ENCODE measurements at places on chromosomes 12 and 14.

DNA sequence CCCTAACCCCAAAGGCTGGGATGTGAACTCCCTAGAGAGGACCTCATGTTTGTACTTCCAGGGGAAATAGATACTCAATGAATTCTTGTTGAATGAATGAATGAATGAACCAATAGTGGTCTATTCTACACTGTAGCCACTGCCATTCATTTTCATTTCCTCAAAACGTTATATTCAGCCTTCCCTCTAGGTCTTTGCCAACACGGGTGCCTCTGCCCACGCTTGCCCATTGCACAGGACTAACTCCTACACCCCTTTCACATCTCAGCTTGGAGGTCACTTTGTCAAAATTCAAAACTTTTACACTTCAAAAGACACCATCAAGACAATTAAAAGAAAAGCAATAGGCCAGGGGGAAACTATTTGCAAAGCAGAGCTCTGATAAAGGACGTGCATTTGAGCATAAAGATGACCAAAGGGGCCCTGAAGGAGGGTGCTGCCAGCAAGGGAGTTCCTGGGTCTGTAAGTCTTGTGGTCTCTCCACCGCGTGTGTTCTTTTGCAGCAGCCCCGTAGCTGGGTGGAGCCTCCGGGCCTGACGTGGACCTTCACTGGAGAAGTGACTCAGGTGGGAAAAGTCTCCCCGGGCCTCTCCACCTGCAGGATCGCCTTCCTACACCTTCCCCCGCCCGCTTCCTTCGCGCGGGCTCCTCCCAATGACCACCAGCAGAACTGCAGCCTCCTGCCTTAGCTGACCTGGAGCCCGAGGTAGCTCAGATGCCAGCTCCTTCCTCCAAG is 31.5 kb downstream of the TMEM63C start:
- peak; percentile 66 for DNase-seq

- DNase-seq: no peak
Observed at GRCh38 chr12:92927436-92928281, 1.4 kb downstream of the EEA1 start.

DNA sequence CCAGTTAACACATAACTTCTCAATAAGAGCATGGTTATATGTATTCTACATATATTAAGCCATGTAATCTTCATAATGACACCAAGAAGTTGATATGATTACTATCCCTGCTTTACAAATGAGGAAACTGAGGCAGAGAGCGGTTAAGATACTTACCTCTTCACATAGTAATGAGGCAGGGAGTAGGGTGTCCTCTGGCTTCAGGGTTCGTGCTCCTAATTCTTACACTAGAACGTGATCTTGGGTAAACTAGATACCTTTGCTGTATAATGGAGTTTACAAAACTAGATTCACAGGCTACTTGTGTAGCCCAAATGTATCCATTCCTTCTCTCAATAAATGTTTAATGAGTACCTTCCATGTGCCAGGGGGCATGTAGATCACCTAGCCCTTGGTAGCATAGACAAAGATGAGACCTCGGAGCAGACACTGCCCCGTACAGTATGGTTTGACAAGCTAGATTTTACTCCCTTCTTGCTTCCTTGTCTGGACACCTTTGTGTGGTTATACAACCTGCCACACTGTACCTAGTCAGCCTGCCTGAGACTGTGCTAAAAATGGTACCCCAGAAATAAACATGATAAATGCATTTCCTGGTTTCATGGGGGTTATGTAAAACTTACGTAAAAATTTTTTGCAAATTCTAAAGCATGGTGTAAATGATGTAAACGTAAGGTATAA is 991.8 kb downstream of the VRK1 start:
- DNase-seq: no peak

- no peak for DNase-seq
Observed at GRCh38 chr12:70849265-70849960, 71.1 kb downstream of the PTPRR start.

DNA sequence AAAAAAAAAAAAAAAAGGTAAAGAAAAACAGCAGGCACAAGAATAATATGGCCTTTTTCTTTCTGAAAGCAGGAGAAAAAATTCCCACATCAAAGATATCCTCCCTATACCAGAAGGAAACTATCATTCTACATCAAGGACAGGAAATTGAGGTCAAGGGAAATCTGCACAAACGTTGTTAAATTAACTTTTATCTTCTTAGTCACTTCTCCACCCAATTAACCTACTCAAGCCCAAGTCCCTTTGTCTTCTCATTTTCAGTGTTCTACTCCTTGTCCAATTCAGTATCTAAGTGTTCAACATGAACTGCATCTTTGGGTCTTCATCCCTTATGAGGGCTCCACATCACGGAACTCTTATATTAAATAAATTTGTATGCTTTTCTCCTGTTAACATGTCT is 15.7 kb downstream of the NDUFA12 start:
- no peak for DNase-seq

- DNase-seq: peak; percentile 14
Observed at GRCh38 chr14:89899917-89900663, 54.4 kb downstream of the EFCAB11 start.

DNA sequence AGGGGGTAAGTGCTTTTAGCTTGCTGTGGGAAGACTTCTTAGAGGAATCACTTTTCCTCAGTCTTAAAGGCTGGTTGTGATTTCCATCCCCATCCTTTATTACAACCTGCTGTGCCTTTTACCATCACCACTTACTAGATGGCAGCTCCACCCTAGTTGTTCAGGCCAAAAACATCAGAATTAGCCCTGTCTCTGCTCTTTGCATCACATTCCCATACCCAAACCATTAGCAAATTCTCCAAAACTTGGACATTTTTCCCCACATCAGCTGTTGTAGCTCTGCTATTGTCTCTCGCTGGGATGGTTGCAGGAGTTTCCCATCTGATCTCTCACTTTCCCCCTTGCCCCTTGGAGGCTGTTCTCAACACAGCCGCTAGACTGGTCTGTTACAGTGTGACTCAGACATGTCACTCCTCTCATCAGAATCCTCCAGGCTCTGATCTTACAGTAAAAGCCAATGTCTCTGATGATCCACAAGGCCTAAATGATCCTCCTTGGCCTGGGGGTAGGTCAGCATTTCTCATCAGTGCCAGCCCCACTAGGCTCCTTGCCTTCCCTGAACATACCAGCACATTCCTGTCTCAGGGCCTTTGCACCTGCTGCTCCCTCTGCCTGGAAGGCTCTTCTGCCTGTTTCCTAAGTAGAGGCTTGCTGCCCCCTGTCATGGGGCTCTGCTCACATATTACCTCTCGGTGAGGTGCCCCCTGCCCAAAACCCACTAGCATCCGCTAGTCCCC is 102.5 kb downstream of the BEGAIN start:
- no peak for DNase-seq

GRCh38 chr12:110930348-110931314 is 10.3 kb upstream of the MYL2 start:
- no peak for DNase-seq

GRCh38 chr12:96403870-96404269 is 3.6 kb upstream of the CDK17 start:
- no peak for DNase-seq

GRCh38 chr14:80606347-80606772 is 335.2 kb downstream of the CEP128 start:
- DNase-seq: no peak

- DNase-seq: no peak
Observed at GRCh38 chr14:69612014-69612782, 802 bp downstream of the SUSD6 start.

DNA sequence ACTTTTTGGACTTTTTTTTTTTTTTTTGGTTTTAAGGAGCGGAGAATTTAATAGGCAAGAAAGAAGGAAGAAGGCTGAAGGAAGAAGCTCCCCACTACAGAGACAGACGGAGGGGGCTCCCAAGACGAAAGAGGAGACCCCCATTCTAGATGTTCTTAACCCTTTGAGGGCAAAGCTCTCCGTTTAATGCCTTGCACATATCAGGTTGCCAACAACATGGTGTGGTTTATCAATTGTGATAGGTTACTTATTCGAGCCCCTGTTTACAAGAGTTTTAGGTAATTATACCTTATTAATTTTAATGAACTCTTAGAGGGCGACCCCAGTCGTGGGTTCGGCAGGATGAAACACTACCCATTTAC is 1.2 kb upstream of the FBXO33 start:
- no peak for DNase-seq

- DNase-seq: no peak
Observed at GRCh38 chr12:79373896-79374499, 316.8 kb downstream of the PAWR start.

DNA sequence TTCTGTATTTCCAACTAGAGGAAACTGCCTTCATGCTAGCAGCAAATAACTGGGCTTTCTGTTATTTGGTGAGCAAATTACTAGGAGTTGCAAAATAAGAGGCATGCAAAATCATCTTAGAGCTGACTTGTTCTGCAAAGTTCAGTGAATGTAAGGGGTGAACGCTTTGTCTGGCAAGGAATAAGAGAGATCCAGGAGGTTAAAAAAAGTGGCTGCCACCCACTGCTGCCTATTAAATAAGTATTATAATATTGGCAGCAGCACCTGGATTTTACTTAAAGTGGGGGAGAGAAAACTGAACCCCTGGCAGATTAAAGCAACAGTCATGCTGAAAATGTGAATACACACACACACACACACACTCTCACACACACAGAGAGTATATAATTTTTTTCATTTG is 557.0 kb downstream of the FLRT2 start:
- no peak for DNase-seq

- no peak for DNase-seq
Observed at GRCh38 chr12:49461221-49461620, 77.6 kb upstream of the KCNH3 start.

DNA sequence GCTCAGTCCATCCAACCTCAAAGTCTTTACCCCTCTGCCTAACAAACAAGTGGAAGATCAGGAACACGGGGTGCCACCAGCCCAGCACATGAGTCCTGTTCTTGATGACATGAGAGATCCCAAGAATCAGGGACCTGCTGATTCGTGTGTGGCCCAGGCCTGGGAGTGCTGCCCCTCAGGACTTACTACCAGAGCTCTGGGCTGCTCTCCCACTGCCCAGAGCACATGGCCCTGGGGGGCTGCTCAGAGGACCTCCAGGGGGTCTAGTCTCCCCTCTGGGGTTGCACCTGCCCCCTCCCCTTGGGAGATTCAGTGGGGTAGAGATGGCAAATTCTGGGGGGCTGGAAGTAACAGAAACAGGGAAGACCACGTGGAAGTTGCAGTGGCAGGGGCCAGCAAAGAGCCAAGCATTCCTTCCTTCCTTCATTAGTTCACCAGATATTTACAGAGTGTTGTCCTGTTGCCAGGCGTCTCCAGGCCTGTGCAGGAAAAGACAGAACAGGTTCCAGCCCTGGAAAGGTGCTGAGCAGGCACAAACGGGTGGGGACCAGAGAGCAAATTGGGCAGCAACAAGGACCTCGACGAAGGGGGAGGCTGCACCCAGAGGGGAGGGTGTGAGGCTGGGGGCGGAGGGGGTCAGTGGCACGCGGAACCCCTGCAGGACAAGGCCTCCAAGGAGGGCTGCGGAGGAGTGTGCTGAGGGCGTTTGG is 45.1 kb upstream of the MEG3 start:
- no peak for DNase-seq

GRCh38 chr14:59190372-59190771 is 1.9 kb downstream of the DAAM1 start:
- no peak for DNase-seq

DNA sequence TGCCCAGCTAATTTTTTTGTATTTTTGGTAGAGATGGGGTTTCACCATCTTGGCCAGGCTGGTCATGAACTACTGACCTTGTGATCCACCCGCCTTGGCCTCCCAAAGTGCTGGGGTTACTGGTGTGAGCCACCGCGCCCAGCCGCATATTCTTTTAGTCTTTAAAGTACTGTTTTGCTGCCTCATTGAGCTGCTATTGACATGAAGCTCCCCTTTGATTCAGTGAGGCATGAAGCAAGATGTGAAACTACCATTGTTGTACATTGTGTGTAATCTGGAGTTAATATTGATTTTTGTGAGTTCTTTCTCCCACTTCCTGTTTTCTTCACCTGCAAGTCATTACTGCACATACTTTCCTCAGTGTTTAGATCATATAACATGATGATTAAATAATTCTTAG is 80.8 kb downstream of the MNAT1 start:
- DNase-seq: peak; percentile 10

- DNase-seq: no peak
Observed at GRCh38 chr12:75631831-75632230, 120.4 kb upstream of the KRR1 start.

GRCh38 chr12:1611803-1612572 is 17.0 kb upstream of the WNT5B start:
- DNase-seq: no peak

DNA sequence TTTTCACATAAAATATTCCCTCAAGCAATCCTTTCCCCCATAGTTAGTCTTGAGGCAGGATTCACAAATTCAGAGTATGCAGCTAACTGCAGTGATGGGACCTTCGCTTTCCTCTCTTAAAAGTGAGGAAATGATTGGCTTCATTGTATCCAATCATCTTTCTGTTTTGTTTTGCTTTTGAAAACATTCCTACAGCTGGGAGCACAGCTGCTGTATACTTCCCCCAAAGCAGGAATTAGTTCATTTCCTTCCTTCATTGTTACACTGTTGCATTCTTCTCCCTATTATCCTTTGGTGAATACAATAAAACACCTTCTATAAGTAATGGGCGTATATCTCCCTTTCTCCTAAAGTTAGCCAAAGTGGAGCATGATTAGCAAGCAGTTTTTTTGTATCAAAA is 9.4 kb upstream of the GAS2L3 start:
- no peak for DNase-seq

- DNase-seq: no peak
Observed at GRCh38 chr14:52458721-52459085, 93.6 kb downstream of the TXNDC16 start.

DNA sequence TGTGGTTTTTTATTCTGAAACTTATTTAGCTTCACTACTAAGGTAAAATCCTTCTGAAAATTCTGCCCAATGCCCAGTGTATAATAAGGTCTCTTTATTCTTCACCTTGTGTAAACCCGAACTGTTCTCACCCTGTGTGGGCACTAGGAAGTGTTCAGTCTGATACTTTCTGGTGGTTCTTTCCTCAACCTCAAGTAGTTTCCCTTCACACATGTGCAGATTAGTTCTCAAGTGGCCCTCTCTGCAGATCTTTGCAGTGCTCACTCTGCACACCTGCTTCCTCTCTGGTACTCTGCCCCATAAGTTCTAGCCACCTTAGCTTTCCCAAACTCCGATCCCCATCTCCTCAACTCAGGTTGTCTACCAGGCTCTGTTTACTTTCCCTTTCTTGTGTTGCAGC is 61.6 kb downstream of the RAD51B start:
- DNase-seq: peak; percentile 48

DNA sequence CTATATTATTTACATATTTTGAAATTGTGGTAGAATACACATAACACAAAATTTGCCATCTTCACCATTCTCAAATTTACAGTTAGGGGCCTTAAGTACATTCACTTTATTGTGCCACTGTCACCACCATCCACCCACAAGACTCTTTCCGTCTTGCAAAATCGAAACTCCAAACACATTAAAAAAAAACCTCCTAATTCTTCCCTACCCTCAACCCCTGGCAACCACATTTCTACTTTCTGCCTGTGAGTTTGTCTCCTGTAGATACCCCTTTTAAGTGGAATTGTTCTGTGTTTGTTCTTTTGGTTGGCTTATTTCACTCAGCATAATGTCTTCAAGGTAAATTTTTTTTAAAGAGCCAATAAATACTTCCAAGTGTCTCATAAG is 31.6 kb upstream of the AMIGO2 start:
- no peak for DNase-seq

- no peak for DNase-seq
Observed at GRCh38 chr12:31118347-31119191, 44.9 kb downstream of the DDX11 start.

GRCh38 chr14:32633224-32633859 is 304.2 kb downstream of the AKAP6 start:
- no peak for DNase-seq

- DNase-seq: no peak
Observed at GRCh38 chr14:68380329-68380741, 412.5 kb downstream of the ZFP36L1 start.

- DNase-seq: no peak
Observed at GRCh38 chr12:92141591-92142121, 4.0 kb downstream of the BTG1 start.

All from GM19239 (cell line).